ENCODE measurements at places on chromosomes 1 and 21.

- DNase-seq, result peak; percentile 5
Measured at GRCh38 chr1:112508278-112509004, at the start of gene WNT2B. TSS of gene WNT2B (plus strand) at chr1:112508965. CDS start at chr1:112509263, 298 bp downstream.

- no peak for DNase-seq
Measured at GRCh38 chr1:115828101-115829022, 12.6 kb downstream of the NHLH2 start.

DNA sequence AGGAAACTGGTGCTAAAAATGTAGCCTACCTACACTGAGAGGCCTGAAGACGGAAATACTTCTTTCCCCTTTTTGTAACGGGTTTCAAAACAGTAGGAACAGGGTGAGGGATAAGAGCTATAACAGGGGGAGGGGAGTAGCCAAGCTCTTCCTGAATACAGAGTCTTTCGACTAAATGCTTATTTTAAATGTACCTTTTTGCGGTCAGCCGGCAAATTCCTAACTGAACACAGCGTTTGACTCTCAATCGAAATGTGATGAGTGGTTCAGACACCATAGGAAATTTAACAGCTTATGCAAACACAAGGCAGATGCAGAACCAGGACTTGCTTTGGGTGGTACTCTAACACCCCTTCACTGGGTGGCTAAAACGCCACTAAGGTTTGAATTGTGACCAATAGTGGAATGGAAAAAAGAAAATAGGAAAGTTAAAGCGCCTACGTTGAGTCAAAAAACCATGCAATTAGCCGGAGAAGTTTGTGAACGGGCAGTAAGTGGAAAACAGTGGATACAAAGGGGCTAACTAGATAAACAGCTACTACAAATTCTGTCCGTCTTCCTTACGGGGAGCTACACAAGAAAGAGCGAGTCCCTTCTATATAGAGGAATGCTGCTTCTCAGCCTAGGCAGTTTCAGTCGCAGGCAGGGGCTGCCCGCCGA, 1.7 kb downstream of the EGLN1 start:
- DNase-seq, result no peak

DNA sequence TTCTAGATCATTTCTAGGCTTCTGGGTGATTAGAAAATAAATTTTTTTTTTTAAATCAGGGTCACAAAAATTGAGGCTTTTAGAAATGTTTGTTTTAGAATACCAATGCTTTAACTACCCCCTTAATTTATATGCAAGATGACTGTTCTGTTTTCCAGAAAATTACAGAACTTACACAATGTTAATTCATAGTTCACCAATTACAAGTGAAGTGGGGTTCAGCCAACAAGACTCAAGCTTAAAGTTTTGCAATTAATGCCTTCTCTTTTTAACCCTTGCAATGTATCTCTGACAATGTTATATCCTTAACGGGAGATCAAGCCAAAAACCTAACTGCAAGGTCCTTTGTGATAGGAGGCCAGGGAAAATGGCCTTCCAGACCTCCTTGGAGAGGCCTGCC, 5.6 kb downstream of the PRELP start:
- DNase-seq, result no peak

DNA sequence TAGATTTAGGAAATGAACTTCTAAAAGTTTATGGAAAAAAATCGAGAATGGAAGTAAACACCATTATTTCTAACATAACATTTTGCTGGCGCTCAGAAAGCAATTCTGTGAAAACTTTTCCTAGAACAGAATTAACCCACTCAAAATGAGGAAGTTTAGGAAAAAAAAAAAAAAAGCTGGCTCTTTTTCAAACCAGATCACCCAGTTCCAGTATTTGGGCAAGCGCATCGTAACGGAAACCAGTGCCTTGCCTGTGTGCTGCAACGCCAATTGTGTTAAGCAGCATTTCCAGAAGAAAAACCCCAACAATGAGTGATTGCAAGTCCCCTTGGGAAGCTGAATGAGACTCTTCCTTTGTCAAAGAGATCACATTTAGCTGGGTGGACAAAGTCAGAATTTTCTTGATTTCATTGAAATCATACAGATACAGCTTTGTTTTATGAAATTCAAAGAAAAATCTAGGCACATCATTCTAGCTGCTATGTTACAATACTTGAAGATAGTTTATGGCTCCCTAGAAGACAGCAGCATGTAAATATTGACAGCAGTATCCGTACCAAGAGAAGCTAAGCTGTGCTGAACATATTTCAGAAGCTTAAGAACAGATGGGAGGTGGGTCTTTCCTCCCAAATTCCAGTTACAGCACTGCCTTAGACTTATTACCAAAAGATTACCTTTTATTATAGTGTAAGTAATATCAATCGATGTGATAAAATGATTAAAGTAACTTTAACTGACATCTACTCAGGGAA, 113.4 kb downstream of the ERG start:
- DNase-seq, result no peak

- DNase-seq, result peak; percentile 94
Measured at GRCh38 chr1:92784639-92785500, at the start of gene EVI5. TSS of gene EVI5 (minus strand) at chr1:92785108. CDS start at chr1:92736546, 48,562 bp downstream.

- peak; percentile 95 for DNase-seq
Measured at GRCh38 chr1:98325646-98326440, 335.7 kb upstream of the SNX7 start.

GRCh38 chr1:45103534-45103933, 91.5 kb downstream of the UROD start:
- no peak for DNase-seq

DNA sequence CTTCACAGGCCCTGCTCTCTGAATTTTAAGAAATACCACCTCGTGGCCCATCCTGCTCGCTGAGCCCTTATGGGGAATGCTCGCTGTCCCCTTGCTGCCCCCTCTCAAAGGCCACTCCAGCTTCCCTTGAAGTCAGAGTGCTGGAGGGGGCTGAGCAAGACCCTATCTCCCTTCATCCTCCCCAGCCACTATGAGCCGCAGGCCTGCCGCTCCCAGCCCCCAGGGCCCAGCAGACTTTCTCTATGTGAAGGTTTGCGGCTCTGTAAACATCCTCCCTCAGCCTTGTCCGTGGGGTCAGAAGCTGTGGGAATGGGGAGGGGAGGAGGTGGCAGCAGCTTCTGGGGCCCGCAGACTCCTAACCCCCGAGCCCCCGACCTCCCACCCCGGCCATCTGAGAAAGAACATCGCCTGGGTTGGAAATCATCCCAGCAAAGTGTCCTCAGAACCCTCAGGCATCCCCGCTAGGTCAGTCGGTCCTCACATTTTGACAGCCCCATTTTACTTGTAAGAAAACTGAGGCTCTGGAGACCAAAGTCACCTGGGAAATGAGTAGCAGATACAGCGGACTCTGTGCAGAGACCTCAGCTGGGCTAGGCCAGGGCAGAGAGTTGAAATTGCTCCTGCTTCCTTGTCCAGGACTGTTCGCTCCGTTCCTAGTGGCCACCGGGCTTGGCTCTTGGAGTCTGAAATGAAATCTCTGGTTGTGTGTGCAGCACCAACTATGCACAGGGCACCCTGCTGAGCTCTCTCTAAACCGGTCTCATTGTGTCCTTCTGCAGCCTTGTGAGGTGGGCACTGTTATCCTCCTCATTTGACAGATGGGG, 4.4 kb downstream of the KCNQ4 start:
- no peak for DNase-seq

GRCh38 chr1:202991112-202991511, 16.1 kb upstream of the TMEM183A start:
- DNase-seq, result no peak

DNA sequence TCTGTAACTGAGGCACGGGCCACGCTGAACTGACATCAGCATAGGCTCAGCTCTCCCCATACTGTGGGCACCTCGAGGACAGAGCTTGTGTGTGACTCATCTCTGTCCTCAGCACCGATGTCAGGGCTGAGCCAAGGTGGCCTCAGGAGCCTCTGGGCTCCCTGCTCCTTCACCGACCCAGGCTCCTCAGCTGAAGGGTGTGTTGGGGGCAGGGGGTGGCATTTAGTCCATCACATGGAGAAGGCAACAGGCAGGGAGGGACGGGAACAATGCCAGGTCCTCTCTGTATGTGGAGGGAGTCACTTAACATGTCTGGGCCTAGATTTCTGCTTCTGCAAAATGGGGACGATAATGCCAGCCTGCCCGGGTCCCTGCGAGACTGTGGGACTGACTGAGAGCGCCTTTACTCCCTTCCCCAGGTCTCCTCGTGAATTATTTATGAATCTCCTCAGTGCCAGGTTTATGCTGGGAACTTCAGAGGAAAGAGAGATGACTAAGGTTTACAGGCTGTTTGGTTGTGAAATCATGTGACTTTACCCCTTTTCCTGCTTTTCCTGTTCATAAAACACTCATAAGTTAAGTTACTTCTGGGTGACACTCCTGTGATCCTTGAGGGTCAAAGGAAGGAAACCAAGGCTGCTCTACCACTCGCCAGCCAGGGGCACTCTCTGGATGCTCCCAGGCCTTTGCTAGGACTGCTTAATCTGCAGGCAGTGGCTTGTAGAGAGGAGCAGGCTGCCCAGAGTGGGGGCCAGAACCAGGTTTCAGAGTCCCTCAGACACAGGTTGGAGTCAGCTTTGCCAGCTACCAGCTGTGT, 16.2 kb downstream of the TTC39A start:
- no peak for DNase-seq

GRCh38 chr1:21650400-21650799, 18.8 kb downstream of the RAP1GAP start:
- DNase-seq, result no peak

DNA sequence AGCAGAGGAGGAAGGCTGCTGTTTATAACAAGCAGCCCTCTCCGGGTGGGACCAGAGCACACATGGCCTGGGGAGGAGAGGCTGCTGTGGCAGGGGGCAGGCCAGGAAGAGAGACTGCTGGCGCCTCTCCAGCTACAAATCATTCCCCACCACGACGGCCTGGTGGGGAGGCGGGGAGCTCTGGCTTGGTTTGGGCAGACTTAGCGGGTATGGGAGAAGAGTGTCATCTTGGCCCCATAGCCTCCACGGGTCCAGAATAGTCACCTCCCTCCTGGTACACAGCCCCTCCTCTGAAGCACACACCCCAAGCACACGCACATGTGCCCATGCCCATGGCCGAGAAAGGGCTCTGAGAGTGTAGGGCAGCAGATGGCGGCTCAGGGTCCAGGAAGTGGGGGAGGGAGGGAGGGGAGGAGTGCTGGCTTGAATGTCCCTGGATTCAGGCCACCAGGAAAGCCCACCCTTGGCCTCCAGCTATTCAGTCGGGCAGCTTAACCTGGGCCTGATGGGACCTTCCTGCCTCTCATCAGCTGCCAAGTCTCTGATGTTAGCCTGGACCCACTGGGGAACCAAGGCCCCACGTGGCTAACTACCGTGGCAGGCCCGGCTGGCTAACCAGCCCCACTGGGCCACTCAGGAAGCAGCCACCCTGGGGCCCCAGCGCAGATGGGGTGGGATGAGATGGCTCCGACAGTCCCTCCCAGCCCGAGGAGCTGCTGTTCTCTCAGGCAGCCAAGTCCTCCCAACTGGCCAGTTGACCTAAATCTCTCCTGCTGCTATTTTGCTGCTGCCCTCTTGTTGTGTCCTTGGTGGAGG, 10.9 kb downstream of the LRP8 start:
- peak; percentile 92 for DNase-seq

DNA sequence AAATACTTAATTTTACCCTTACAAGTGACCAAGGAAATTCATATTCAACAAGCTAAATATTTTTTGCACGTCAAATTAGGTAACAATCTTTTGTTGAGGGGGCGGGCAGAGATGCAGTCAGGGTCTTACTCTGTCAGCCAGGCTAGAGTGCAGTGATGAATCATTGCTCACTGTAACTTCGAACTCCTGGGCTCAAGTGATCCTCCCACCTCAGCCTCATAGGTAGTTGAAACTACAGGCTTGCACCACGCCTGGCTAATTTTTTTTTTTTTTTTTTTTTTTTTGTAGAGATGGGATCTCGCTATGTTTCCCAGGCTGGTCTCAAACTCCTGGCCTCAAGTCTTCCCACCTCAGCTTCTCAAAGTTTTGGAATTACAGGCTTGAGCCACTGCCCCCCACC, 26.5 kb downstream of the PHTF1 start:
- DNase-seq, result no peak

DNA sequence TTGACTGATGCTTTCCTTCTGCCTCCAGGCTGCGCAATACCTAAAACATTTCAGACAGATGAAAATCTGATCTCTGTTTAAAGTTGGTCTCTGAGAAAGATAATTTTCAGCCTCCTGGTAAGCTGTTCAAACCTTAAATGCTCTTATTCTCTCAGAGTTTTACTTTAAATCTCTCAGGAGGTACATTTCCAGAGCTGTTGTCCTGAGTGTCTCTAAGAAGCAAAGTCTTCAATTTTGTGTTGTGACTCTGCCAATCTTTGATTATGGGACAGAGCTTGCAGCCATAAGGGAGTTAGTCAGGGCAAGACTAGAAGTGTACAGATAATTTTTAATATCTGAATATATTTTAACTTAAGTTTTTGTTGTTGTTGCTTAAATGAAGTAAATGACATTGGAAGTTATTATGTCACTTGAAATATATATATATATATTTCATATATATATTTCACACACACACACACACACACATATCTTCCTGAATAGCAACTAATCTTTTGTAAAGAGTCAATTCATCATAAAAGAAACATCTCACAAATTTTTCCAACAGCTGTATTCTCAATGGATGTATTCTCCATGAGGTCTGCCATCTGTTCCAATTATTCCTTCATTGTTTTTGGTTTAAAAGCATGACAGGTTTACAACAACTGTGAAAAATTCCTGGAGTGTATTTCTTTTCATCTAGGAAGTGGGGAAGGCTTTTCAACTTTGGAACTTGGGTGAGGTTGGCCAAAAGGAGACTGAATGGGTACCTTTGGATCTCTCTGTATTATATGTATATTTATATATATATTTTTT, 259.4 kb downstream of the BACH1 start:
- DNase-seq, result no peak

- no peak for DNase-seq
Measured at GRCh38 chr1:210855440-210855839, 278.5 kb downstream of the KCNH1 start.

- no peak for DNase-seq
Measured at GRCh38 chr1:51592711-51593110, 24.2 kb upstream of the OSBPL9 start.

GRCh38 chr1:145994391-145995120, 1.8 kb downstream of the TXNIP start:
- no peak for DNase-seq

GRCh38 chr1:109393617-109394233, 4.0 kb downstream of the SORT1 start:
- DNase-seq, result no peak

- DNase-seq, result no peak
Measured at GRCh38 chr21:42964546-42965210, 9.7 kb upstream of the PKNOX1 start.

DNA sequence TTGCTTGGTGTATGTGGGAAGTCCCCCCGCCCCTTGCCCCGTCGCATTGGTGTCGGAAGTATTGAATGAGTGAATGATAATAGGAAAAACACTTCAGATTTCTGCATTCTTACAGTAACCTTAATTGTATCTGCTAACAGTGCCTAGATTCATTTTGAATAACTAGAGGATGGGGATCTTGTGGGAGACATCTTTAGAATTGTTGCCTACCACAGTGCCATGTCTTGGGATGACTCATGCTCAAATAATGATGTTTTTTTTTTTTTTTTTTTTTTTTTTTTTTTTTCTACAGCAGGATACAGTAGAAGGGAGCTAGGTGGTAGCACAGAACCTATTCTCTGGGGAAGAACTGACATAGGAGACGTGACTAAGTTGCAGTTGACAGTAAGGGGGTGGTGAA, 237.9 kb downstream of the USP25 start:
- DNase-seq, result no peak

- DNase-seq, result no peak
Measured at GRCh38 chr1:99986656-99987225, 16.9 kb downstream of the SLC35A3 start.

GRCh38 chr1:194940336-194941030, 1667.8 kb downstream of the KCNT2 start:
- no peak for DNase-seq
